ENCODE measurements at places on chromosomes 3 and 15.

DNA sequence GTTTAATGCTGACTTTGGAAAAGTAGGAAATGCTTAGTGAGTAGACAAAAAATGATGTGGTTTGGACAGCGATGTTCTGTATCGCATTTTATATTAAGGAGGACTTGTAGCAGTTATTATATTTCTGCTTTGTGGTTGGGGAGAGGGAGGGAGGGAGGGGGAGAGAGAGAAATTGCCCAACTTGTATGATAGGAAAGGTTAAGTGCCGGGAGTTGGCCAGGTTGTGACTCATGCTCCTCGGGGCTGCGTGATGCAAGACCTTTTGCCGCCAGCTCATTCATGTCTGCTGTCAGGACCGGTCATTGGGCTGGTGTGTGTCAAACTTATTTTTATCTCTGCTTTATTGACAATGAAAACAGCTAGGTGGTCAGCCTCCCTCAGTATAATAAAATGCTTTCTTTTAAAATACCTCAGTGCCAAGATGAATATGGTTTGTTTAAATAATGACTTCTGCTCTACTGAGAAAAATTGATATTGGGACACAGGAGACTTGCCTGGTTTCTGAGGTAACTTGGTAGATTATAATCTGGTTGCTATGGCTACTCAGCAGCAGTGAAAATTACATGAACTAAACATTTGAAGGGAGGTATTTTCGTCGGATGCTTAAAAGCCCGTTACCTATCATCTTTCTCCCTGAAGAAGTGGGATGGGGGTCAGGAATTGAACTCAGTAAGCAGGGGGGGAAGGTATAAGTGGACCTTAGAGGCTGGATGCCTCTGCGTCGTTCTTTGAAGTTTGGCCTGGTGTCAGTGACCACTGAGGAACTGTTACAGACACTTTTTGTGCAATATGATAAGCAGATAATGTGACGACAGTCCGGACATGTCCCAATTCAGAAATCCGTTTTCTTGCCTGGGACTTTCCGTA is 90.7 kb downstream of the FNDC3B start:
- peak; percentile 94 for DNase-seq

GRCh38 chr15:100216182-100216581 is 125.6 kb downstream of the ADAMTS17 start:
- DNase-seq: no peak

- no peak for DNase-seq
These were observed 22.1 kb upstream of the CMSS1 start for GRCh38 chr3:99795573-99795972.

DNA sequence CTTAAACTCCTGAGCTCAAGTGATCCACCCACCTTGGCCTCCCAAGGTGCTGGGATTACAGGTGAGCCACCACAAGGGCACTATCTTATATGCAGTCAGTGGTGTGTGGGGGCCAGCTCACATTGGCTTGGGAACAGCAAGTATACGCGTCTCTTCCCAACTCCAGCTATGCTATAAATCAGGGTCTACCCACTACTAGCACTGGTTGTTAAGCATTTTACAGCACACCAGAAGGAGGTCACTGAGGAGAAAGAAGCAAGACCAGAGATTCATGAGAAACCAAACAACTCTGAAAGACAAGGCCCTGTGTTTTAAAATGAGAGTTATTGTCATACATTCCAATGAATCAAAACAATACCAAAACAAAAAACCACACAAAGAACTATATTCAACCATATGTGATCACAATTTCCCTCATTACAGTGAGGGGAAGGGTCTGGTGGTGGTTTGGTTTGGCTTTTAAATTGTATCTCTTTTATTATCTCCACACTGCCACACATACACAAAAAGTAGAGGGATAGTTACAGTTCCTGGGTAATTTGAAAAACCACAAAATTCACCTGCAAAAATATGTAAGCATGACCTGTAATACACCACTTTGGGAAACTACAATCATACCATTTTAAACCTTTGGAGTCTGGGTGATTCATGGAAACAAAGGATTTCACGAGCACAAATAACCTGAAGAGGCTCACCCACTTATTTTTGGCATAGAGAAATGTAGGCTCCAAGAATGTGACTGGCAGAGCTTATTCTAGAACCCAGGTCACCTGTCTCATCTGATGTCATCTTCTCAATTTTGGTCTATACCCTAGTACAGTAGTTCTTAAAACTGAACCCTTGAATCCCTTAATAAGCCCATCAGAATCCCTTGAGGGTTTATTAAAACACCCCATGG is 5.2 kb downstream of the MAGI1 start:
- DNase-seq: no peak

GRCh38 chr3:138971766-138972320 is 24.8 kb downstream of the FOXL2NB start:
- DNase-seq: no peak

DNA sequence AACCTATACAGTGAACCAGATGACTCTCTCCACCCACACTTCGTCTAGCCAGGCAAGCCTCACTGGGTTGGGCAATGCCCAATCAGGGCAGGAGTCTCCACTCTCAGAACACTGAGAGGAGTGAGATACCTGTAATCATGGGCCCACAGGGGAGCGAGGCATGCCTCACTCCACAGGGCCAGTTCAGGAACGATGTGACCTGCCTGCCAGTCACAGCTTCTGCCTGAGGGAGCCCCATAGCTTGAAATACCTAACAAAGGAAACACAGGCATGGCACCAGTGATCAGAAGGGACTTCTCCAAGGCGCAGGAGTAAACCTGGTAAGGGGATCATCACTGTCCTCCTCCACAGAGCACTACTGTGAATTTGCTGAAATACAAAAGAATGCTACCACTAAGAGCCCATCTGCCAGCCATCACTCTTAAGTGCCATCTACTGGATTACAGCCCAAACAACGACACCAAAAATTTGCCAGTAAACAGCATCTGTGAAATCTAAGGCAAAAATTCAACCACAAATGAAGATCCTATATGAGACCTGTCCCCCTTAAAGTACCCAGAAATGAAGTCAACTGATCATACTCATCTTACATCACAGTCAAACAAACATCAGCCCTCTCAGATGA is 689.9 kb upstream of the SEMA6D start:
- peak; percentile 56 for DNase-seq

DNA sequence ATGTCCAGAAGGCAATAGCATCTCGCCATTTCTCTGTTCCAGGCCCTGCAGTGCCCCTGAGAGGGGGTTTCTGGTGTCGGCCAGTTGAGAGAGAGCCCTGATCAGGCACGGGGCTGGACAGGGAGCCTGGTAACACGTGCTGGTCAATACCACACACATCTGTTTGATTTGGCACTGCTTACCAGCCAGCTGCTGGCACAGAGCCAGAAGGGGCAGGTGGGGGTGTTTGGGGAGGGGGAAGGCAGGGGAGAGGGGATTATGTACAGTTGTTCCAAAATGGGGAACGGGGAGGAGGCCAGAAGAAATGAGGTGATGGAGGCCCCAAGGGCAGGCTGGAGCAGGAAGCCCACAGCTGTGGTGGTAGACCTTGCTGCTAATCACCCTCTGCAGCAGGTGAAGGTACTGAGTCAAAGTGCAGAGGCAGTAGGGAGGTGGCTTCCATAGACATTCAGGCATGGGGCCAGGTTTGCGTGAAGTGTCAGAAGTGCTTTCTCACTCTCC is 153.5 kb upstream of the LPP start:
- DNase-seq: no peak

- DNase-seq: peak; percentile 37
These were observed 50.4 kb downstream of the TFDP2 start for GRCh38 chr3:142098964-142099363.

DNA sequence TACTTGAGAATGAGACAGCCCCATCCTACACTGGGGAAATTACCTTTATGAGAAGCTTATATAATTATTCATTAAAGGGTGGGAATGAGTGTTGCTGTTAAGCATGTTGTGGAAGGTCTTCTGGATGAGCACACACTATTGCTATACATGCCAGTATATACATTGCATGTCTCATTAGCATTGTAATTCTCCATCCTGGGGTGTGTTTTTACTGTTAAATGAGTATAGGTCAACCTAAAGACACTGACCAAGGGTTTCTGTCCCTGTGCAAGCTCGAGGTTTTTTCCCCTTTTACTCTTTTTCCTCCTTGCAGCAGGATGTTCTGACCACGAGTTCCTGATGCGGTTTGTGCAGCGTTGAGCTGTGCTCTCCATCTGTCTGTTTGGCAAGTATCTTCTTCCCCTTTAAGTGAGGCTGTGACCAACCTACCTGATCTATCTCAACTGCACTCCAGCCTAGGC is 7.2 kb upstream of the IVD start:
- no peak for DNase-seq

GRCh38 chr3:50572158-50572557 is 2.8 kb downstream of the HEMK1 start:
- peak; percentile 72 for DNase-seq

DNA sequence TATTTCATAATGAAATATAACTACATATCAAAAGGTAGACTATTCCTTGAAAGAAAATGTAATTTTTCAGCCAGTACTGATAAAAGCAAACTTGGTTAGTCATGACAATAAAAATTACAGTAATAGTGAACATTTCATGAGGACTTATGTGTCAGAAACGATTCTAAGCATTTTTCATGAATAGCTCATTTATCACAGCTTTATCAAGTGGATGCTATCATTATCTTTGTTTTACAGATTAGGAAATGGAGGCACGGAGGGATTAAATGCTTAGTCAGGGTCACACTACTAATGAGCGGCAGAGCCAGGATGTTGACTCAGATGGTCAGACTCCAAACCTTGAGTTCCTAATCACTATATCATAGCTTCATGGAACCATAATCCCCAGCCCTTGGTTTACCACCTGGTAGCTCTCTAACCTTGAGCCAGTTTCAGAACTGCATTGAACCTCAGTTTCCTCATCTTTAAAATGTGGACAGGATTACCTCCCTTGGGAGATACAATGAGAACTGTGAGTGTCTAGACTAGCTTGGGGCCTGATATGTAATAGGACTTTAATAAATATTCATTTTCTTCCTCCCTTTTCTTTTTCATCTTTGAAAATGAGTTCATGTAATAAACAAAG is 85.4 kb downstream of the TNIK start:
- DNase-seq: peak; percentile 83

DNA sequence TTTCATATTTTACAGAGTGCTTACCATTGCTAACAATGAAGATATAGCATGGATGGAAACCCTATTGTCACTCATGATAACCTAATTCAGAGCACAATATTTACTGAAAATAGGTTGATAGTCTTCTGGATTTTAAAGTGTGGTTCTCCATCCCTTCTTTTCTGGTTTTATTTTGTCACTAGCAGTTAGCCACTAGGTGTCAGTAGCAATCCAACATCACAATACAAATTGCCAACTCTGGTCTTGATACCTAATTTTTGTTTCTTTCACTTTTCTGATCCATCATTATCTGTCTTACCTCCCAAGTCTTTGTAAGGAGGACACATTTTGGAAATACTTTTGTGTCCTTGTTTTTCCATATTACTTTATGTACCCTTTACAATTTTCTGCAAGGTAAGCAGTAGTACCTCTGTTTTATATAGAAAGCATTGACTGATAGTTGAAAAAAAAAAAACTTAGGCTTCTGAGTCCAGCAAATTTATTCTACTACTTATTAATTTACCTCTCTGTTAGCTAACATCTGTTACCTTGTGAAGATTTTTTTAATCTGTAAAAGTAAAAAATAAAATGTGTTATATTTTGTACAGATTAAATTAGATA is 28.3 kb upstream of the CRYBG3 start:
- peak; percentile 56 for DNase-seq

- DNase-seq: no peak
These were observed 223.0 kb downstream of the EPHA6 start for GRCh38 chr3:97037294-97037943.

DNA sequence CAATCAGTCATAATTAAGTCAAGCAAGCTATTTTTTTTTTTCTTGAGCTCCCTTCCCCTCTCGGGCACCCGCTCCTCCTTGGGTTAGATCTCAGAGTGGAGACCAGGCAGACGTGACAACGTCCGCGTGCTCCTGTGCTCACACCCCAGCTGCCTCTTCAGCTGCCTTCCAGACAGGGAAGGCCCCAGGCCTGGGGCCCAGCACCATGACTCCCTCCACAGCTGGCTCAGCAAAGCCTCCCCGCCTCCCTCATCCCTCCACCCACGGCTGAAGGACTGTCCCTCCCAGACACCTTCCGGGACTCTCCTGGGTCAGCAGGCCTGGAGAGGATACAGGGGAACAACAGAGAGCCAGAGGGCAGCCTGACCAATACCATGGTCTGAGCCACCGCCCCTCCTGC is 87.9 kb upstream of the LINGO1 start:
- DNase-seq: no peak

DNA sequence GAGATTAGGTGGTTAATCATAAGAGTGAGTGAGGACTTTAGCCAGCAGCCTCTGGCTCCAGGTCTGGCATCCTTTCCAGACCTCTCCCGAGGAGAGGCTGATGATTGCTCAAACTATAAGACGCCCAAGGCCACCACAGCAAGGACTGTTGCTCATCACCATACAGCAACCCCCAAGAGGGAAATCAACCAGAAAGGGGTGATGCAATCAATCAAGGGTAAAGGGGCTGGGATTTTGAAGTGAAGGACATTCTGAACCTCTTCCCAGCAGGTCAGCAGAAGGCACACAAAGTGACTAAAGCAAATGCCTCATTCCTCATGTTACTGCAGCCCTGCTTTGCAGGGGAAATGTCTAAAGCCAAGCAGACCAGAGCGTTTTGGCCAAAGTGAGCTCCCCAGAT is 247.3 kb upstream of the IGF1R start:
- DNase-seq: no peak

DNA sequence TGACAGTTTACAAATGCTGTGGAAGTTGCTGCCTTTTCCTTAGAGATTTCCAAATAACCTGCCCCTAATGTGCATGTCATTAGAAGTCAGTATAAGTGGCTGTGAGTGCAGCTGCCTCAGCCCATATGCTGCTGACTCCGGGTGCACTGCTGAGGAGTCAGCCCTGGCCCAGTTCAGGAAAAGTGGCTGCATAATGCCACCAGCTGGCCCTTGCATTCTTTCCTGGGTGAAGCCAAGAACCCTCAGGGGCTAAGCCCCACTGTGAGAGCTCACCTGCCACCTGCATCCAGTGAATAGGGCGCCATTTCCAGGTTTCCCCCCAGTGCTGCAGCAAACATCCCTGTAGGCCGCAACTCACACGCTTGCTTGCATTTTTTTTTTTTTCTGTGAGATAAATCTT is 139.9 kb downstream of the TJP1 start:
- no peak for DNase-seq

GRCh38 chr15:101348015-101348414 is 53.0 kb upstream of the SNRPA1 start:
- DNase-seq: peak; percentile 28

- peak; percentile 16 for DNase-seq
These were observed 33.5 kb upstream of the PTPN23 start for GRCh38 chr3:47347217-47347801.
